ENCODE measurements at places on chromosomes 7 and 10.

DNA sequence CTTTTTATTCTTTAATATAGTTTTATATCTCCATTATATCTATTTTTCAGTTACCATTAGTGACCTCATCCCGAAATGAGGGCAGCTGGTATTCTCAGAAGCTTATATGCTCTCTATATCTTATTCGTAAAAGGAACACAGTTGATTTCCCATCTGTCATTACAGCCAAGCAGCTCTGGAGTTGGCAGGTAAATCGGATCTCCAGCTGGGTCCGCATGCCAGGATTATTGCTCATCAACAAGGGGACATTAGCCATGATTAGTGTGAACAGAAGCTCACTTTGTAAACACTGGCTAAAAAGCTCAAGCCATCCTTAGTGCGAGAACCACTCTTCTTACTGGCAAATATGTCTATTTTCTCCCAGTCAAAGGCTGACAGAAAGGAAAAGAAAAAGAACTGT is 180.3 kb downstream of the NPSR1 start:
- no peak for DNase-seq

DNA sequence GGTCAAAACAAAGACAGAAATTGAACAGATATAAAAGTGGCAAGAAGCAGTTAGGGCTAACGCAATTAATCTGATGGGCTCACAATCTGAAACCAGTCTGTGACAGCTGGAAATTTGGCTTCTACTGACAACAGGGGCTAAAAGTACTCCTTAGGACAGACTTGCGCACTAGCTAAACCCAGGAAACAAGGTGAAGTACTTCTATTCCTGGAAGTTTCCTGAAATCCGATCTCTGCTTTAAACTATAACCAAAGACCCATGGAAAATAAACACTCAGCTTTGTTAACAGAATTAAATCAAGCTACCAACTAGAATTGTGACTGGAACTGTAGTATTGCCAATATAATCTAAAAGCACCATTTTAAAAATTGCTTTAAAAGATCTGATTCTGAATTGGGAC is 520.2 kb upstream of the ZWINT start:
- no peak for DNase-seq

DNA sequence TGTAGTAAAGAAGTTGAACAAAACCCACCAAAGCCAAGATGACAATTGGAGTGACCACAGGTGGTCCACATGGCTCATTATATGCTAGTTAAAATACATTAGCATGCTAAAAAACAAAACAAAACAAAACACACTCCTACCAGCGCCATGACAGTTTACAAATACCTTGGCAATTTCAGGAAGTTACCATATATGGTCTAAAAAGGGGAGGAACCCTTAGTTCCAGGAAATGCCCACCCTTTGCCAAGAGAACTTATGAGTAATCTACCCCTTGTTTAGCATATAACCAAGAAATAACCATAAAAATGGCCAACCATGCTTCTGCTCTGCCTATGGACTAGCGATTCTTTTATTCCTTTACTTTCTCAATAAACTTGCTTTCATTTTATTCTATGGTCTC is 979.1 kb upstream of the POT1 start:
- no peak for DNase-seq

DNA sequence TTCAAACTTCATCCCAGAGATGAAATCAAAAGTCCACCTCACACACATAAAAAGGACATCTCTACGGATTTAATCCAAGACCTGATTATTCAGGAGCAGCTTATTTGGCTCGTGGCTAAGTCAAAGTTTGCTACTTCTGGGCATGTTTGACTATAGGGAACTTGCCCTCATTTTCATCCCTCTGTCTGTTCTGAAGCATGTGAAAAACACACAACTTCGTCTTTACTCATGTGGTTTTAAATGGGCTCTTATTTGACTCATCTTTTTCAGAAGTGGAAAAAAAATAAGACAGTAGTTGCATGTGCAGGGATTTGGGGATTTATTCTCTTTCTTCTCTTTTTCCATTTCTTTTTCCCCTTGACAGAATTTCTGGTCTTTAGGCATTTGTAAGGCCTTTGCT is 295.9 kb downstream of the TFEC start:
- no peak for DNase-seq

- no peak for DNase-seq
These were observed 145.1 kb downstream of the GNAI1 start for GRCh38 chr7:80279760-80280159.

DNA sequence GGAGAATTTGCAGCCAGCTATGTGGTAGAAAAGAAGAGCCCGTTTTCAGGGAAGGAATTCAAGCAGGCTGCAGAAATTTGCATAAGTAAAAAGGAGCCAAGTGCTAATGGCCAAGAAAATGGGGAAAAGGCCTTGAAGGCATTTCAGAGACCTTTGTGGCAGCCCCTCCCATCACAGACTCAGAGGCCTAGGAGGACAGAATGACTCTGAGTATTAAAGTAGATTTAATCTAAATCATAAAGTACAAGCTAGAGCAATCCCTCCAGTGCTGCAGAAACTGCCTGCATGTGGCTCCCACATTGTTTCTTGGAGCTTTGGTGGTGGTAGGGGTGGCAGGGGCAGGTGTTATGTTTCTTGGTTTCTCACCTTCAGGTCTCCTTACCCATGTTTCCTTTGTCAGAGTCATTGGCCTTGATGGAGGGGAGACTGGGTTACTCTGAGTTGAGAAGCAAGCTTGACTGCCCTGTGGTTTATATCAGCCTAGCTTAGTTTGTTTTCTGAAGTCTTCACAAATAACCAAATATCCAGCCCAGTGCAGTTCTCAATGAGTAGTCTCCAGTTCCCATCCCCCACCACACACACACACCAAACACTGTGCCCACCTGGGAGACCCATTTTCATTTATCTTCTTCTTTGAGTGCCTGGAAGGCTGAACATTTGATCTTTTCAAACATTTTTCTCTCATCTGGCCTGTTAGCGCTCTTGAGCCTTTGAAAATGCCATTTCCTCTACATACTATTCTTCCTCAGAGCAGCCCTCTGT is 34.5 kb downstream of the ITPRIP start:
- DNase-seq: no peak

GRCh38 chr10:130361351-130362105 is 225.3 kb downstream of the GLRX3 start:
- no peak for DNase-seq

DNA sequence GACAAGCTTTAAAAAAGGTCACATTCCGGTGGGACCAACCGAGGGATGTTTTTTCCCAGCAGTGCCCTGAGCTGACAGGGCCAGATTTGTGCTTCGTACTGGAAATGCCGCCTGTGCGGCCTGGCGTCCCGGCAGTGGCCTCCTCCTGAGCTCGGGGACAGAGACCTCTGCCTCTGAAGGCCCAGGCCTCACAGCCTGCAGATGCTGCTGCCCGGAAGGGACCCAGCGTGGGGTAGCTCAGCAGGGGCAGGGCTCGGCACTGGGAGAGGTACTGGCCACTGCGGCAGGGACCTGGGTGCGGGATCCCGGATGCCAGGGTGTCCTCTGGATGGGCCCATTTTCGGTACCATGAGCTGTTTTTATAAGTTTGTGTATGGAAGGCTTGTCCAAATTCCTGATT is 52.4 kb upstream of the CFAP46 start:
- DNase-seq: no peak

GRCh38 chr10:120217736-120218135 is 239.3 kb upstream of the PLPP4 start:
- DNase-seq: no peak

GRCh38 chr7:128373606-128374005 is 12.1 kb upstream of the PRRT4 start:
- DNase-seq: no peak

- DNase-seq: no peak
These were observed 836 bp downstream of the ENO4 start for GRCh38 chr10:116850058-116850611.

DNA sequence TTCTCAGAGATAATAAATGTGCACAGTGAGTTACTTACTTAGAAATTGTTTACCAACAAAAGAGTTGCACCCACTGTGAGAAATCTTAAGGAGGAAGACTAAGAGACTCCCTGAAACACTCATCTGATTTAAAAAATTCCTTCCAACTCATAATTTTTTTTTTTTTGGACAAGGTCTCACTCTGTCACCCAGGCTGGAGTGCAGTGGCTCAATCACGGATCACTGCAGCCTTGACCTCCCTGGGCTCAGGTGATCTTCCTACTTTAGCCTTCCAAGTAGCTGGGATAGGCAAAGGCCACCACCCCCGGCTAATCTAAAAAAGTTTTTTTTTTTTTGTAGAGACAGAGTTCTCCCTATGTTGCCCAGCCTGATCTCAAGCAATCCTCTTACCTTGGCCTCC is 36.0 kb downstream of the MALSU1 start:
- no peak for DNase-seq

GRCh38 chr7:142457146-142457703 is 199.4 kb upstream of the PRSS58 start:
- DNase-seq: no peak

DNA sequence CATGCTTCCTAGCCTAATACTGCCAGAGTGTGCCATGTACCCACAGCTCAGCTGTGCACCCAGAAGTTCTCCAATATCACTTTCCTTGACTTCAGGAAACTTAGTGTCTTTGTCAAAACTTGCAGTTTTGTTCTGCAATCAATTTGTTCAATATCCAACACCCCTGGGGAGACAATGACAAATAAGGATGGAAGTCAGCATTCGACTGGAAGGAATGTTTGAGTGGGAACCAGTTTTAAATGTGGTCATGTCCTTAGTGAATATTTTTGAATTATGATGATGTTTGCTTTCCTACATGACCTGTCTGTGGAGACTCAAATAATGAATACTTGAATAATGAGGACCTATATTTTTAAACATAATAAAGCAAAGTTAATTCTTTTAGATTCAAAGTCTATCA is 112.0 kb downstream of the ANK3 start:
- no peak for DNase-seq

DNA sequence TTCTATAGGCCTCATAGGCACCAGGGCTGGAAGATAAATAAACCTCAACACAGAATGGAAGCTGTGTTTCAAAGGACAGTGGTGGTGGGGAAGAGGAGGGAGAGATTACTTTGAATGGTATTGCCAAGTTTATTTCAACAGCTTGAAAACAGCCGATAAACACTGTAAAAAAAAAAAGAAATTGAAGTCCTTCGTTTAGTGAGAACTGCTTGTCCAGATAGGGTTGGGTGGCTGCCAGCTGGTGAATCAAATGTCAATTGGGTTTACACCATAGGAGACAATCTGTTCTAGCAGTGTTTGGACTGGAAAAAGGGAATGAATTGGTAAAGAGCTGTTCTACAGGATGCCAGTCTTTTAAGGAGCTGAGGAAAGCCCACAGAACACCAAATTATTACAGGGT is 254.8 kb downstream of the PHF14 start:
- no peak for DNase-seq

DNA sequence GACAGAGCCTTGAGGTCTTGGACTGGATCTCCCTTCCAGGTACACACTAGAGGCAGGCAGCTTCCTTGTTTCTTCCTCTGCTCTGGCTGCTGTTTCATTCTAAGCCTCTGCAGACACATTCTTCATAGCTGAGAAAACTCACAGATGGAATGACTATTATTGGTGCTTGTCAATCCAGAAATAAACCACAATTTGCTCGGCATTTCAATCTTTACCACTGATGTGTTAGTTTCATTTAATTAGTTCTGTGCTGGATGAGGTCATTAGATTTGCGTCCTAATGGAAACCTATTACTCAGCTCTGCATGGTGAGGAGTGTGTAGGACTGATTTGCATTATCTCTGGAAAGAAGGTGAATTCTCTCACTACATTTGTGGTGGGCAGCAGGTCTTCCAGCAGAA is 392.5 kb downstream of the NRG3 start:
- no peak for DNase-seq

DNA sequence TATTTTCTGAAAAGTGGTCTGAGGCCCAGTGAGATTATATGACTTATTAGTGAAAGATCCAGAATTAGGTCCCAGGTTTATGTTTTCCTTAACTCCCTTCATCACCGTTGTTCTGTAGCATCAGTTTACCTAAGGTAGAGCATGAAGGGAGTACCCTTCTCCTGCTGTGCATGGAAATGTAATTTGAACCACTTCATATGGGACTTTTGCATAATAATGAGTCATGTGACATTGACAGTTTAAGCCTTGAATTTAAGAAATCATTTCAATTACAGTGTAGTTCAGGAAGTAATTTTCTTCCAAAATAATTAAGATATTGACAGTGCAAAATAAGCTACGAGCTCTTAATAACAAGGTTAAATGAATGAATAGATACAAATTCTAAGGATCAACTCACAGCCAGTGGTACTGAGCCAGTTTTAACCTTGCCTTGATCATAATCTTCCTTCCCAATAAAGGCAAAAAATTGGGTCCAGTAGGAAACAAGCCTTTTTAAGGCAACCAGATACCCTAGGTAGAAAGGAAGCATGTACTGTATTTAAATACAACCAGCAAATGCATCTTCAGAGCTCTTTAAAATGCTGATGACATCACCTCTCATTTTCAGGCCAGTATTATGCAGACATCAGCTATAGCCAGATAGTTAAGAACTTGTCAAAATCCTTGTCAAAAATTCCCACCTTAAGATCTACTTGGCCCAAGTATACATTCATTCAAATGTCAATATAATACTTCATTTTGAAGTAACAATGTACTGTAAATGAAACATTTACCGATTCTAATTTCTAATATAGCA is 48.8 kb upstream of the DKK1 start:
- no peak for DNase-seq

- no peak for DNase-seq
These were observed 69.3 kb downstream of the OSBPL3 start for GRCh38 chr7:24910551-24911212.

DNA sequence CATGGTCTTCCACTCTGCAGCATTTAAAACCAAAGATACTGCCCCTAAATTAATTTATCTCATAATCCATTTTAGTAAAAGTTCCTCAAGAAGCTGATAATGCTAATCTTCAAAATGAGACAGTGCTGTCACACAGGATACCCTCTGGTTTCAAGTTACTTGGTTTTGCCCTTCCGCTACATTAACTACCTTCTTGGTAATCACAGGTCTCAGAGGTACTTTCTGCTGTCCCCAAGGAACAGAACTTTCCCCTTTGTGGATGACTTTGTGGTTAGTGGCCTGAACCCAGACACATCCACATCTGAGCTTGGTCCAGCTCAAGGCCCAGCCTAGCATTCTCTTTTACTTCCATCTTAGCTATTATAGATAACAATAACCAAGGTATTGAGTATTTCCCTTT is 88.8 kb upstream of the TMEM26 start:
- DNase-seq: no peak

- no peak for DNase-seq
These were observed 35.6 kb upstream of the GALNT17 start for GRCh38 chr7:71096351-71096750.

DNA sequence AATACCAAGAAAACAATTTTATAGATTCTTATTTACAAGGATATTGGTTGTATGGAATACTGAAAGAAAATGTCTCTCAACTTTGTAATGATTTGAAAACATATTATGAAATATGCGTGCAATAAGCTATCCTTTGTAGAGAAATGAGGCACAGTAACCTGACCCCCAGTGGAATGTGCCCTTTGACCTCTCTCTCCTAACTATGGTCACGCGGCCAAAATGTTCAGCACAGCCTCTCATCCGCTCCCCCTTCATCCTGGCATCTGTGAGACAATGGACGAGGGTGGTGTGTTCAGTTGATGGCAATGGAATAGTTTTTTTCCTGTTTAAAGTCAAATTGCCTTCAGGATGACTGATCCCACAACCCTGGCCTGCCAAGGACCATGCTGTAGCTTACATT is 13.3 kb downstream of the BEND7 start:
- DNase-seq: no peak

Measured in stimulated activated CD8-positive, alpha-beta memory T cell treated with anti-CD3 and anti-CD28 coated beads, Interleukin-4, amount 100 ng/mL, for 1 hour (primary cell).